Stimulated activated CD8-positive, alpha-beta memory T cell treated with anti-CD3 and anti-CD28 coated beads, Interleukin-4, amount 100 ng/mL, for 48 hours (primary cell): ENCODE measurements at places on chromosomes 6 and 20.

DNA sequence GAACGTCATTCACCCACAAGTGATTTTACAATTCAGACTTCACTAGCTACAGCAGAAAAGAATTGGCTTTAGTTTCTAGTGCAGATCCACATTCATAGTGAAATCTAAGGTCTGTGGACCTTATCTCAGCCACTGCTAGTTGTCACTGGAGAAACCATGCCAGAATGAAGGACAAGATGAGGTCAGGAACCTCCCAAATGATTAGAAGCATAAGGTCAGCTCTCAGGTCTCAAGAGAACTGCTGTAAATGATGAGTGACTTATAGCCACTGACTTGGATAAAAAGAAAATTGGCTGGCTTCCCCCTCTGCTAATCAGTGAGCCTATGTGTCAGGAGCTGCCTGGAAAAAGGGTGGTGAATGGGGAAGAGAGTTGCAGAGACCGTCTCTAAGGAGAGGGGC is 265.3 kb upstream of the BMP2 start:
- no peak for DNase-seq

DNA sequence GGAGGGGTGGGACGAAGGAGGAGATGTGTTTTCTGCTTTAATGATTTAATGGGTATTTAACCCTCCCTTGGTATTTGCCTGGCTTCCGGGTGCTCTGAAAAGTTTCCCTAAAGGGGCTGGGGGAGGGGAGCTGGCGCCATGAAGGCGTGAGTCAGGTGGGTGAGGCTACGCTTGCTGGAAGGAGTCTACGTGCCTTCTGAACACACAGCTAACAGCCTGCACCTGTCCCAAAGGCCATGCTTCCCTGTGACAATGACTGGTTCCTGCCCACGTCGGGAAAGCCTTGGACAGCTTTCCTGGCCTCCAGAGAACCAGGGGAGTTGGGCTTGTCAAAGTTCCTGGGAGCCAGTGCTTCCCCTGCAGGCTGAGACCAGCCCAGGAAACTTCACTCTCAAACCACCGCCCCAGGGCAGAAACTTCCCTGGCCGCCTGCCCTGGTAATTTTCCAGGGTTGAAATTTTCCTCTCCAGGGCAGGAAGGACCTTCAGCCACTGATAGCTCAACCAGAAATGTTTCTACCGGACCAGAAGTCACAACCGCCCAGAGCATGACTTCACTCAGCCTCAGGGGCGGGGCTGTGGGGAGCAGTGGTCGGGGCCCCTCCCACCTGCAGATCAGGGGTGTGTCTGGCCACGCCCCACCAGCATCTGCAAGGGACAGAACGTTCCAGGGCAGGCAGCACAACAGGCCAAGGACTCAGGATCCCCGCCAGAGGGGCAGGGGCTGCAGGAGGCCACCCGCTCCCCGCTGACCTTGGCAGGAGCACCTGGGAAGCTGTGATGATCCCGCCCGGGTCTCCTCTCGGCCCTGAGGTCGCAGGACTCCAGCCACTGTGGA is 18.6 kb upstream of the SLCO4A1 start:
- DNase-seq: peak; percentile 95

GRCh38 chr6:169845426-169846285 is 94.2 kb downstream of the ERMARD start:
- no peak for DNase-seq

GRCh38 chr6:176766-177165 is 115.5 kb upstream of the DUSP22 start:
- no peak for DNase-seq

- no peak for DNase-seq
These were observed 68.5 kb downstream of the LYRM4 start for GRCh38 chr6:5192135-5192794.

GRCh38 chr6:89555031-89555430 is 83.5 kb downstream of the LYRM2 start:
- DNase-seq: no peak

DNA sequence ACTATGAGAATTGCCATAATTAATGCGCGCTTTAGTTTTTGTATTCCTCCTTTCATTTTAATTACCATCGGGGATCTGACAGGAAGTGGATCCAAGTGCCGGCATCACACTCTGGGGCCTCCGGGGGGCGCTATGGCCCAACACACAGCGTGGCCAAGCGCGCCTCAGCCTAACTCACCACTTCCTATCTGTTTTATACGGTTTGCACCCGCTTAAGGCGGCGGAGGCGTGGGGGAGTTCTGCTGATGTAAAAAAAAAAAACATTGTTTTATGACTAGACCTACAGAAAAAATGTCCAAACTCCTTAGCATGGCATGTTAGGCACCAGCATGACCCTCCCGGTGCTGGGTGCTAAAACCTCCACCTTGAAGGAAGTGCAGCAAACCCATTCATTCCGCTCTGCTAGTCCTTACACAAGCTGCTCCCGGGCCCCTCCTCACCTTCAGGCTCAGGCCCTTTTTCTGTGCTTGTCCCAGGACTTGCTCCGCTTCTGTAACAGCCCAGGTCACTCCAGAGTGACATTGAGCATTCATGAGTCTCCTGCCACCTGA is 4.5 kb upstream of the EBF4 start:
- peak; percentile 85 for DNase-seq

DNA sequence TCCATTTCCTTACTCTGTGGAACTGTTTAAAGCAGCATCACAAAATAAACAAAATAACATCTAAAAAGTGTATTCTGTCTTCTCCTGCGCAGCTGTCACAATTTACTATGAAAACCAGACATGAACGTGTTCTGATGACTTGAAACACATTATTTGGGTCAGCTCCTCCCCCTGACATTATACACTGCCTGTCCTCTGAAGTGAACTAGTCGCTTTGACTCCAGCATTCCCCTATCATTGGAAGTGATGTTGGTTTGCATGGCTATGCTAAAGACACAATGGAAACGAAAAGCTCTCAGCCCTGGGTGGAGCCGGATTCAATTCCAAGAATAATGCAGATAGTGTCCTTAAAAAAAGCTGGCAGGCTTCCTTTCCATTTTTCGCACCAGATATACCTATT is 125.9 kb downstream of the FYN start:
- no peak for DNase-seq

DNA sequence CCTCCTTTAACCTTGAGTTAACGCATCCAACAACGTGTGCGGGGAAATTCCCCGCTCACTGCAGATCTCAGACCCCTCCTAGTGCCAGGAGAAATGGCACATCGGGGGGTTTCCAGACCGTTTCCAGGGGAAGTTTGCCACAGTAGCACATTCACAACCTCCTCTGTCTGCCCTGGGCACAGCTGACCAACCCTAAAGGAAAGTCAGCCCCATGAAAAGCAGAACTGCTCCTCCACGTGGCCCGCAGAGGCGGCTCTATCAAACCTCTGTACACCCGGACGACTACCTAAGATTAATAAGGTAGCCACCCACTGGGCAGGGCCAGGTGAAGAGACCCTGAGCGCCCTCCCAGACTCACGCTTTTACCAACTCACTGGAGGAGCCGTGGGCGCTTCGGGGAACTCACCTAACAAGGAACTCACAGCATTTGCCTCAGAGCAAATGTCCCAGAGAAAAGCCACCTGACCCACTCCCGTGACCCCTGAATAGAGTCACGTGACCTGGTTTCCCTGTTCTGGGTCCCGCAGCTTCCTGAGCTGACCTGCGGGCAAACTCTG is 93.1 kb downstream of the PRND start:
- DNase-seq: peak; percentile 75

- DNase-seq: no peak
These were observed 111.8 kb upstream of the FRMD1 start for GRCh38 chr6:168190646-168191443.

DNA sequence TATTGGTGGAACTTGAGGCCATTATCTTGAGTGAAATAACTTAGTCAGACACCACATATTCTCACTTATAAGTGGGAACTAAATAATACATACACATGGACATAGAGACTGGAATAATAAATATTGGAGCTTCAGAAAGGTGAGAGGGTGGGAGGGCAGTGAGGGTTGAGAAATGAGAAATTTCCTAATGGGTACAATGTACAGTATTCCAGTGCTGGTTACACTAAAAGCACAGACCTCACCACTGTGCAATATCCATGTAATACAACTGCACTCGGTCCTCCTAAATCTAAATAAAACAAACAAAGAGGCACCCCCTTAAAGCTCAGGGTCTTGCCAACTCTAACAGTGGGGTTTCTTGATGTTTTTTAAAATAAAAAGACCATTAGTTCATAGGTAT is 53.2 kb downstream of the IGF2R start:
- no peak for DNase-seq
